Endothelial cell of coronary artery (primary cell): ENCODE measurements at places on chromosomes 16 and 17. TPM values are rescaled to one million over a fixed set of nuclear protein-coding genes. Genes with fewer than 3 reads are reported as not detected.

Gene GPR139
- not detected in 2 replicates for total RNA-seq

Gene EPOP
- 2.0 and 3.1 TPM in 2 replicates for total RNA-seq

Gene TP53TG3B
- total RNA-seq = not detected in 2 replicates

Gene NUDT7
- 4.0 TPM in 2 replicates for total RNA-seq

Gene ABCA9
- total RNA-seq = 2.4 and 4.4 TPM in 2 replicates

Gene ITGB3
- 54.6 and 138 TPM in 2 replicates for total RNA-seq
